NCI-H446 (cell line): ENCODE measurements at places on chromosomes 3 and 15.

DNA sequence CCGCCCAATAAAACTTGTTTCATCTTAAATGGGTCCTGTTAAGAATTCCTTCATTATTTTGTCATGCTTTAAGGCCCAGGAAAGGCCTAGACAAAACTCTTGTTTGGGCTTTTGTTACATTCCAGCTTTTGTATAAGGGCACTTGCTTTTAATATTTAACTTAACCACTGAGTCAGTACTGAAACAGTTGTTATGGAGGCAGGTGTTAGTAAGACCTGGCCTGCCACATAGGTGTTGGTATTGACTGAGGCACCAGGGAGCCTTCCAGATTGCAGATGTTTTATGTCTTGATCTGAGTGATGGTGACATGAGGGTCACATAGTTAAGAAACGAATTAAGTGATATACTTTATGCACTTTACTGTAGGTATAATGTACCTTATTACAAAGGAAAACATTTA, 274.9 kb upstream of the TGFBR2 start:
- no peak for DNase-seq

DNA sequence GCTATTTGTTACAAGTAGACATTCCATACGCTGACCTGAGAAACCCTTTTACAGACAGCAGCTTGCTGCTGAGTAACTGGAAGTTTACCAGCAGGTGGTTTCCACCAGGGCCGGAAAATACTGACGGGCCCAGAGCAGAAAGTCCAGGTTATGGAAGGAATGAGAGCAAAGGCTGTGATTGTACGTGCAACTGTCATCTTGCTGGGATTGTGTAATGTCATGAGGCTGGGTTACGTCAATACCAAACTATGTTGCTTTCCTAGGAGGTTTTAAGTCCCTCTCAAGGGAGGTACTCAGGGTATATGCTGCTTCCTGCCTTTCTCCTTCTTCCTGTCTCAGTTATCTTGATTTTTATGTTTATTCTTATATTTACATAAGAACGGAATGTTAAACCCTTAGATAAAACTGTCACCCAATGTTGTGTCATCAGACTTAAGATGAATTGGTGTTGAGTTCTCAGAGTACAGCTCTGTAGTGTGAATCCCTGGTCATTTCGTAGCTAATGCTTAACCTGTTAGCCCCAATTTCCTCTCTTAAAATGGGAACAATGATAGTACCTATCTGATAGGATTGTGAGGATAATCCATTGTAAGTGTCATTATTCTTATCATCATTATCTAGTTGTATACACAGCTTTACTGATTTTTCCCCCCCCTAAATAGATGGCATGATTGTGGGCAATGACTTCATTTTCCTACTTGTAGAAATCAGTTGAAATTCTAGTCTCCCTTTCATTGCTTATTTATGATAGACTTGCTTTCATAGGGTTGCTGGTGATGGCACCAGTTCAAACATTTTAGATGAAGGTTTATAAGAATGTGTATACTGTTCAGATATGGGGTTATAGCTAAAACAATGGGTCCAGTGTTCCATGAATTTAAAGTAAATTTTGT, 101.4 kb downstream of the FNDC3B start:
- no peak for DNase-seq

- DNase-seq: no peak
These were observed 38.5 kb downstream of the RPLP1 start for GRCh38 chr15:69491038-69491505.

DNA sequence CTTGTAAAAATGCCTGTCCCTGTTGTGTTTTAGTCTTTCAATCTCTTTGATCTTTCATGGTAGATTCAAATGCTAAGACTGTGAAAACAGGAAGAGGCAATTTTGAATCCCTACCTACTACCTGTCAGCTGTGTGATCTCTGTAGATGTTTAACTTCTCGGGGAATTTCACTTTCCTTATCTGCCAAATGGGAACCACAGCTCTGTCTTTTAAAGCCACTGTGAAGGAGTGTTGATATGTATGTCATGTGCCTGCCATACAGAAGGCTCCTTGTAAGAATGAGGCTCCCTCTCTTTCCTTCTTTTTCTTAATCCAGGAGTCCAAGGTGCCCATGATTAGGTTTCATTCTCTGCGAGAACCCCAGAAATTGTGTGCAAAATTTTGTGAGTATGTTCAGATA, 139.6 kb upstream of the ADAMTS9 start:
- no peak for DNase-seq

DNA sequence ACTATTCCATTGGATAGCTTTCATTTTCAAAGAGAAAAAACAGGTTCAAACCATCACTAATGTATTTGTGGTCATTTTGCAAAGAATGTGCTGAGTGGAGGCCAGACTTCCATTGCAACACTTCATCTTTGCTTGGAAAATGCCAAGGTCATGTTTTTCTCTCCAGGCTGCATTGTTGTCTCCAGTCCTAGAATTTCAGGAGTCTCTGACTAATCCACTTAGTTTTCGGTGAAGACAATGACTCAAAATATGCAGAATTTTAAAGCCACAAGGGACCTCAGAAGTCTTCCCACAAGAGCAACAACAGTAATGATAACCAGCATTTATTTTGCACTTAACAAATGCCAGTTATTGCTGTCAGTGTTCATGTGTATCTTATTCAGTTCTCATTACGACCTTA, 277.0 kb downstream of the RYR3 start:
- no peak for DNase-seq

GRCh38 chr3:137222736-137223225, 265.0 kb downstream of the IL20RB start:
- no peak for DNase-seq

DNA sequence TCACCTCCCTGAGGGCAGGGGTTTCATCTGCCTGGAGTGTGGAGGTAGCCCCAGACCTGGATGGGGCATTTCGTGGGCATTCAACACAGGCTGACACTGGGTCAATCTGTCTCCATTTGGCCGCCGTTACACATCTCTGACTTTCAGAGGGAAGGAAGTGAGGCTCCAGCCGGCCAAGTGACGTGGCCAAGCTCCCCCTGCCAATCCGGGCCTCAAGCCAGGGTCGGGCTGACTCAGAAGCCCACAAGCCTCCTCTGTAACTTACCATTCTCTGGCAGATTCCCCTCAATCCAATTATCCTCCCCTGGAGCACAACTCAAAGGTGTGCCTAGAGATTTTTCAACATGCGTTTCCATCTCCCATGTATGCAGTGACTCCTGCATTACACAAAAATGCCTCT, 227.6 kb downstream of the KLF13 start:
- peak; percentile 30 for DNase-seq

DNA sequence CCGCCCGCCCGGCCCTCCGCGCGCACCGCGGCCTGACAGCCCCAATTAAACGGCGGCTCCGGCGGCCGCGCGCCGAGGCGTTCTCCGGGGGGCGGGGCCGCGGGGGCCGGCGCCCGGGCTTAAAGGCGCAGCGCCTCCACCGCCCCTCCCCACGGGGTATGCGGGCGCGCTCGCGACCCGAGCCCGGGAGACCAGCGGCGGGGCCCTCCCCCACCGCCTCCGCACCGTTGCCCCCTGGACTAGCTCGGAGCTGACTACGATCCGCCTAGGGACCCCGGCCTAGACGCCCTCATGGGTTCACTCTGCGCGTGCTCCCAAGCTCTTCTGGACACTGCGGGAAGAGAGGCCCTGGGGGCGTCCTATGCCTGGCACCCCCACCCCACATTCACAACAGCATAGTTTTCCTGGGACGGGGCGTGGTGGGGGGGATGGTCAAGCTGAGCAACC, at the start of gene DUSP7:
Gene DUSP7 (minus strand): TSS at position 51 of the 447 bp plus-strand sequence. CDS start 205 bp downstream, outside the sequence.
- peak; percentile 57 for DNase-seq

DNA sequence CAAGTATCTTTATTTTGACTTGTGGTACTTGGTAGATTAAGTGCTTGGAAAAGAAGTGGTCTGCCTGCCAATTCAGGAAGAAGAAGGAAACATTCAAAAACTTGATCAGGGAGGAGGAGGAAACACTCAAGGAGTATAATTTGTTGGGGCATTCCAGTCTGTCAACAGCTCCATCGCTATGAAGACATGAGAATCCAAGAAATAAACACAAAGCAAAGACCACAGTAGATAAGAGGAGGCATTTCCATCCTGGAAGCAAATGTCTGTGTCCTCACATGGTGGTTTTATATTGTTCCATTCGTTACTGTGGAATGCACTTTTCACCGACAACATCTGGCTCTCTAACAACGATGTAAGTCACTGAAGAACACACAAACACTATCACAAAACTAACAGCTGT, 176.1 kb upstream of the FRMD4B start:
- no peak for DNase-seq

GRCh38 chr15:88385078-88385700, 82.0 kb downstream of the MRPL46 start:
- no peak for DNase-seq

DNA sequence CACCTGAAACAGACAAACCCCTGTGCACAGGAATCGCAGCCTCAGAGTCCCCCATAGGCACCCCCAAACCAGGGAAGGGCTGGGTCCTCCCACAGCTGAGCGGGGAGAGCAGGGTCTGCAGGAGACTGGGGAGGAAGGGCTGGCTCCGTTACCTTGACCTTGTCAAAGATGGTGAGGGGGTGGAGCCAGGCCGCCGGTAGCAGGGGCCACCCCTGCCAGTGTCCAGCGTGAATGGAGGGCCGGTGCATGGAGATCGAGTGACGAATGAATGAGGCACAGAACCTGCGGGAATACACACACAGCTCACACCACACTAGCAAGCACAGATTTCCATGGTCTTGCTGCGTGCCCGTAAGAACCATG, 102.2 kb downstream of the TMEM266 start:
- no peak for DNase-seq

- no peak for DNase-seq
These were observed 32.2 kb upstream of the PLA2G4E start for GRCh38 chr15:42053010-42053409.

- no peak for DNase-seq
These were observed 12.3 kb upstream of the PCSK6 start for GRCh38 chr15:101501703-101502373.

GRCh38 chr15:60213377-60214000, 184.3 kb downstream of the ANXA2 start:
- no peak for DNase-seq

DNA sequence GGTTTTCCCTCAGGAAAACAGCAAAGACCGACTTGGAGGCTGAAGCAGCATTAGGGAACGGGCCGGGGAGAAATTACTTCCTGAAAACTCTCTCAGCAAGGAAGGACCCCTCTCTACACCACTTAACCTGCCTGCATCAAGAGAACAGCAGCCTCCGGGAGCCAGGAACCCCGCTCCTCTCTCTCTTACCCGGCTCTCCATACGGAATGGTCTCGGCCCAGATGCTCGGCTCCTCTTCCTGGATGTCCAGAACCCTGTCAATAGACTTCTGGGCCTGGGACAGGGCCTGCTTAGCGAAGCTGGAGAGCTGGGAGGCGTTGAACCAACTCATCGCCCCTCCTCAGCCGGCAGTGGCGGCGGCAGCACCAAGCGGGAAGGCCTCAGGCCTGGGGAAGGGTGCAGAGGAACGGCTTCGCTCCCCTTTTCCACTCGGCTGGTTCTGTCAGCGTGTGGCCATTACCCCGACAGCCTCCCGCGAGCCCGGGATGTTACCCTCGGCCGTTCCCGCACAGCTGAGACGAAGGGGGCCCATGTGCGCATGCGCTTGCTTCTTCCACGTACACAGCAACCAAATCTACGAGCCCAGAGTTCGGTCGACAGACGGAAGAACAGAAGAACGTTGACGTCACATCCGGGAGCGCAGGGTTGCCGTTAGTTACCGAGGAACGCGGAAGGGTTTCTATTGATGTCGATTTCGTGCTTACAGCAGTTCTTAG, at the start of gene TMF1:
Gene TMF1 (minus strand): TSS at position 578 of the 716 bp plus-strand sequence. CDS start 247 bp downstream, at position 331.
- DNase-seq: no peak

DNA sequence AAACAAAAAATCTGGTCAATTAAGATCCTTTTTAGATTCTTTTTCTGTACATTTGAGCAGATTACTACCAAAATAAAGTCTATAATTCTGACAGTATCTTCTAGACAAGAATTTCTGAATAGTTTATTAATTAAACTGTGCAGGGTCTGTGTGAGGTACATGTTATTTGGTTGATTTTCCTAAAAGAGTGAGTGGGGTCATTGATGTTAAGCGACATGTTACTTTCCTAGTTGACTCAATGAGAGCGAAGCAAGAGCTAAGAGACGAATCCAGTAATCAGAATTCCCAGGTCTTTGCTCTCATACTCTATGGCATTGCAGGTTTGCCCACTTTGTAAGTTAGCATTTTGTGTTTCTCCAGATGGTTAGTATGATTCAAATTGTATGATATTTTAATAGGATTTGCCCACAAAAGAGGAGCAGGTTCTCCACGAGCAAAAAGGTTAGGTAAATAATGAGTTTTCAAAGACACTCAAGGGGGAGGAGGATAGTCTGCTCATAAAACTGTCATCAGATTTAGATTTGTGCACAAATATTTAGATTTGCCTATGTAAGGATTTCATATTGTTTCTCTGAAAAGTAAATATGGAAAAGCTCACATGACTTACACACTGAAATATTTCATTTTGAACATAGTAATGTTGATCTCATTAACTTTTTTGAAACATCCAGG, 217.2 kb upstream of the CGNL1 start:
- no peak for DNase-seq

- DNase-seq: no peak
These were observed 4.0 kb downstream of the MAP1A start for GRCh38 chr15:43521419-43521818.

GRCh38 chr3:130760922-130761321, 14.3 kb upstream of the PIK3R4 start:
- DNase-seq: no peak

- no peak for DNase-seq
These were observed 10.9 kb downstream of the STRIT1 start for GRCh38 chr3:155282385-155283091.

DNA sequence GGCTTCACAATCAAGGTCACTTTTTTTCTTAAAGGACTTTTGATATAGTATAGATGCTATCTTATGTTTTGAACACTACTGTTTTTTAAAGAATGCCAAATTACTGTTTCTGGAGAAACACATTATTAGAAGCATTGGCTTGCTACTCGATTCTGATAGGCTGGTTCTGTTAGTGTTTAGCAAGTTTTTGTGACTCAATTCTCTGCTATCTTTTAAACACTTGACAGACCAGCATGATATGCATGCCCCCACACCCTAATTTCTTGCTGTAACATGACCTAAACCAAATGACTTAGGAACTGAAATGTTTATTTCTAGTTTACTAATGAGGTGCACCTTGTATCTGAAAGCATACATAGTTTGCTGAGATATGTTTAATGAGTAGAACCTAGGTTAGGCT, 5.5 kb upstream of the IL20RB start:
- no peak for DNase-seq

- peak; percentile 90 for DNase-seq
These were observed 23.4 kb downstream of the FOXL2 start for GRCh38 chr3:138923531-138923994.

DNA sequence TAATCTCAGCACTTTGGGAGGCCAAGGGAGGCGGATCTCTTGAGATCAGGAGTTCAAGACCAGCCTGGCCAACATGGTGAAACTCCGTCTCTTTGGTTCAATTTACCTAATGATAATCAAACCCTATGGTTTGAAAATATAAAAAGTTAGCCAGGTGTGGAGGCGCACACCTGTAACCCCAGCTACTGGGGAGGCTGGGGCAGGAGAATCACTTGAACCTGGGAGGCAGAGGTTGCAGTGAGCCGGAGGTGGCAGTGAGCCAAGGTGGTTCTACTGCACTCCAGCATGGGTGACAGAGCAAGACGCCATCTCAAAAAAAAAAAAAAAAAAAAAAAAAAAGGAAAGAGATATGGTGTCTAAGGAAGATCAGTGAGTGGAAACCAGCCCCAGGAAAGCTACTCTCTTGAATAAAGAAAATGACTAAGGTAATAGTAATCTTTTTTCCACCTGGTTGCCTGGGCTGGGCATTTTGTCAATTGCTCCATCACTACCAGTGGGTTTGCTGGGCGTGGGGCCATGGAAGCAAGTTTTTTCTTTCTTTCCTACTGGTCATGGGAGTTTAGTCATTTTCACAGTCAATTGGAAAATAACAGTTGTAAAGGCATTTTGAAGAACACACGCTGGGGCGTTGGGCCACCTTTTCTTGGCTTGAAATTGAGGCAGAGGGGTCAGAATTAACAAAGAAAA, 387.6 kb upstream of the RGMA start:
- no peak for DNase-seq
